DMS153 (cell line): ENCODE measurements at places on chromosomes 1 and 21.

- no peak for DNase-seq
Observed at GRCh38 chr21:31364253-31364945, 20.3 kb upstream of the TIAM1 start.

DNA sequence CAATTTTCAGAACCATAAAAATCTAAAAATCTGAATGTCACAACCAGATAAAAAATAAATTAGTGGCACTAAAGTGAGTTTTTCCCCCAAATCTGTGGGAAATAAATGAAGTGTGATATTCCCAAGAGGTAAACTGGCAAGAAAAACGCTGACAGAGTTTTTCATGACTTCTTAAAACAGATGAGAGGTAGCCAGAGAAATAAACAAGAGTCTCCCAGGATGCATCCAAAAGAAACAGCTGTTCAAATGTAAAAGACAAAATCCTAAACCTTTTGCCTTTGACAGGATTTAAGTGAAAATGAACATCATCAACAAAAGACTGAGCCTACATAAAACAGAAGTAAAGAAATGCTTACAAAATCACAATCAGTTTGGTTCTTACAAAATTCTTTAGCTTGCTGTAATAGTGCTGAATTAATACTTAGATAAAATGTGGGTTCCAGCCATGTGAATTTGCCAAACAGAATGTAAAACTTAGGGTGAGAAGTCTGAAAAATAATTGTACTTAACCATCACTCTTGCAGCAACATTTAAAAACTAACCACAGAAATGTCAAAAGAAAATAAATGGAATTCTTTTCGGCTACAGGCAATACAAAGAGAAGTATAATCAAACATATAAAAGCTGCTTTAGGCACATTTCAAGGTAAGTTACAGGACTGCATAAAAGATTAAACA, 133.6 kb downstream of the EIF4G3 start:
- DNase-seq, result no peak

DNA sequence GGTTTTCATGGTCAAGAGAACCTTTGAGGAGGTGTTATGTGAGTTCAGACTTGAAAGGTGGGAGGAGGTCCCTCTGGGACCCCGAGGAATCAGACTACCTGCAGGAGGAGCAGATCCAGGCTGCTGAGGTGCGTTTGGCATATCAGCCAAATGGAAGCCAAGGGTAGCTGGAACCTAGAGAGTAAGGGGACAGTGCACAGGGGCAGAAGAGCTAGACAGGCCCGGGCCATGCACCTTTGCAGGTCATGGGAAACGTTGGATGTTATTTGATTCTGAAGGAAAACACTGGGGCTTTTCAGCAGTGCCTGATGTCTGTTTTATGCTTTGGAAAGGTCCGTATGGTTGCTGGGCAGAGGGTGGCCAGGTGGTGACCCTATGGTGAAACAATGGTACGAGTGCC, 169.2 kb downstream of the PGBD5 start:
- DNase-seq, result no peak

GRCh38 chr1:161936786-161937185, 86.9 kb downstream of the OLFML2B start:
- DNase-seq, result no peak

DNA sequence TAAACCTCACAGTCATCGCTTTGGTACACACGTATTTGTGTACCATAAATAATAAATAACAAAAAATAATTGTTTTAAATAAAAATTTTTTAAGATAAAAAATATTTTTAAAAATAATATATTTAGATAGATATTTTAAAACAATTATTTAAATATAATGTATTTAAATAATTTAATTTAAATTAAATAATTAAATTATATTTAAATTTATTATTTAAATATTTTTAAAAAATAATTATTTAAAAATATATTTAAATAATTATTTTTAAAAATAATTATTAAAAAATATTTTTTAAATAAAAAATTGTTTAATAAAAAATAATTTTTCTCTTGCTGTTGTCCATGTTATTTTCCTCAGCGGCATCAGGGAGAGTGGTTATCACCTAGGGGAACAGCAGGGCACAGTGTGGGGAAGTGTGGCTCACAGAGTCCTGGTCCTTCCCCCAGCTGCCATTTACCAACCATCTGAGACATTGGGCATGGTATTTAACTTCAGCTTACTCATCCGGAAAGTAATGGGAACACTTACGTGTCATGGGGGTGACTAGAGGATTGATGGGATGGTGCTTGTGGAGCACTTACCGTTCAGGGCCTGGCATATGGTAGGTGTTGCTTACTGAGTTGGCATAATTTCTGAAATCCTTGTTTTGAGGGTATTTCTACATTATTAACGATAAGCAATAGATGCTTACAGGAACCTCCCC, 92.9 kb upstream of the TSPAN2 start:
- no peak for DNase-seq

- DNase-seq, result no peak
Observed at GRCh38 chr1:167138703-167139102, 44.8 kb downstream of the STYXL2 start.

- no peak for DNase-seq
Observed at GRCh38 chr1:181135437-181135731, 46.9 kb downstream of the IER5 start.

DNA sequence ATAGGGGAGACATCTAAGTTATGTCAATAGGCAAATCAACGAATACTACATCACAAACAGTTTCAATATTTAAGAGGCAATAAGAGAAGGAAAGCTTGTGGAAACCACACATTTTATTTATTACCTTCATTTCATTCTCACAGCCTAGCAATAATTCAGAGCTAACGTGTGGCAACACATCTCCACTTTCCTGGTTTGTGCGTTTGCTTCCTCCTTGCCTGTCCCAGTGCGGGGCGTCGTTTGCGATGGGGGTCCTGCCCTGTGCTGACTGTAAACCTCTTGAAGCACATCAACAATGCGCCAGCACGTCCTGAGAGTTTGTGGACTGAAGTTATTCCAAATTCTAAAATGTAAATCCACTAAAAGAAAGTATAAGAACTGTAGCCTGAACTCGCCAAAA, 14.4 kb upstream of the VPS26C start:
- DNase-seq, result no peak

DNA sequence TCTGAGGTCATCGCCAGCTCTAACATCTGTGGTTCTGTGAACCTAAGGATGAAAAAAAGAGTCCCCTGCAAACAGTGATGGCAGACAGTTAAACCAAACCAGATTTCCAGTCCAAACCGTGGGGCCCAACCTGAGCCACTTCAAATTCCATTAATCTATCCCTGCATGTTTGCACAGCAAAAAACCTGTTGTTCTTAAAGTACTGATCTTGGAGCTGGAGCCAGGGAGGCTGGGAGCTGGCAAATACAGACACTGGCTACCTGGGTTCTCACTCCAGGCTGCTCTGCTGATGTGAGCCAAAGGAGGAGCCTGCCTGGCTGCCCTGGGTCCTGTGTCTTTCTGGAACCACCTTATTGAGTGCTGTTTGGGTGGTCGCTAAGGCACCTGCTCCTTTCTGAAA, 16.4 kb downstream of the LDLRAD1 start:
- peak; percentile 68 for DNase-seq

- peak; percentile 8 for DNase-seq
Observed at GRCh38 chr1:53174971-53175913, 21.4 kb upstream of the CPT2 start.

GRCh38 chr21:46646541-46647154, 11.2 kb downstream of the PRMT2 start:
- DNase-seq, result no peak

- DNase-seq, result no peak
Observed at GRCh38 chr1:68293609-68294366, 61.5 kb upstream of the WLS start.

- DNase-seq, result no peak
Observed at GRCh38 chr1:19164274-19165015, 45.6 kb downstream of the UBR4 start.

GRCh38 chr1:72564749-72565148, 282.4 kb upstream of the NEGR1 start:
- no peak for DNase-seq

GRCh38 chr1:203045336-203045735, 19.0 kb downstream of the PPFIA4 start:
- DNase-seq, result no peak

GRCh38 chr1:16630661-16631247, 17.4 kb upstream of the NBPF1 start:
- DNase-seq, result no peak

DNA sequence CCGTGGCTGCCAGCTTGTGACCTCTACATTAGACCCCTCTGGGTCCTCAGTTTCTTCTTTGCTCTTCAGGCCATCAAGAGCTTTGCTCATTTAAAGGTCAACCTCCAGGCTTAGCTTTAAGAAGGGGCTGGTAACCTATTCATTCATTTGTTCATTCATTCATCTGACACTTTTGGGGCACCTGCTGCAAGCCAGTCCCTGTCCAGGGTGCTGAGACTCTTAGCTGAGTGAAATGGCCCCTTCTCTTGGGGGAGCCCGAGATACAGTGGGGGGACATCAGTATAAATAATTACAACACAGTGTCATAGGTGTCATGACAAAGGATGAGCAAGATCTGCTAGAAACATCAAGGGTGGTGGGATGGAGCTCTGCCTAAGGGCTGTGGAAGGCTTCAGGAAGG, 10.5 kb upstream of the TTC4 start:
- DNase-seq, result no peak

- no peak for DNase-seq
Observed at GRCh38 chr1:54950006-54950368, 30.4 kb upstream of the TMEM61 start.

DNA sequence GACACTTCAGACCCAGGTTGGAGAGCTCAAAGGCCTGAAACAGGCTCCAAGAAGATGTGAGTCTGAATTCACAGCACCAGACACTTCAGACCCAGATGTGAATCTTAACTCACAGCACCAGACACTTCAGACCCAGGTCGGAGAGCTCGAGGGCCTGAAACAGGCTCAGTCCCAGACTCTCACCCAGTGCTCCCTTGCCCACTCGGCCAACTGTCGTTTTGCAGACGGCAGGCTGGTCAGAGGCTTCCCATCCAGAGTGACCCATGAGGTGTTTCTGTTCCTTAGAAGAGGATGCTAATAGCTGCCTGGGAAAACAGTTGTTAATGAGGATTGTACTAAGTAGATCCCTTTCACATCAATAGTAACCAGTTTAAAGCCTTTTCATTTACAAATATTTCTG, 88.4 kb downstream of the ADARB1 start:
- no peak for DNase-seq

- DNase-seq, result no peak
Observed at GRCh38 chr1:69992594-69992993, 212.8 kb downstream of the LRRC40 start.

GRCh38 chr1:109935451-109935900, 24.8 kb downstream of the CSF1 start:
- DNase-seq, result peak; percentile 57

- DNase-seq, result peak; percentile 6
Observed at GRCh38 chr1:220990427-220991339, 111.4 kb downstream of the HLX start.

GRCh38 chr1:59355361-59355760, 58.5 kb downstream of the FGGY start:
- no peak for DNase-seq

DNA sequence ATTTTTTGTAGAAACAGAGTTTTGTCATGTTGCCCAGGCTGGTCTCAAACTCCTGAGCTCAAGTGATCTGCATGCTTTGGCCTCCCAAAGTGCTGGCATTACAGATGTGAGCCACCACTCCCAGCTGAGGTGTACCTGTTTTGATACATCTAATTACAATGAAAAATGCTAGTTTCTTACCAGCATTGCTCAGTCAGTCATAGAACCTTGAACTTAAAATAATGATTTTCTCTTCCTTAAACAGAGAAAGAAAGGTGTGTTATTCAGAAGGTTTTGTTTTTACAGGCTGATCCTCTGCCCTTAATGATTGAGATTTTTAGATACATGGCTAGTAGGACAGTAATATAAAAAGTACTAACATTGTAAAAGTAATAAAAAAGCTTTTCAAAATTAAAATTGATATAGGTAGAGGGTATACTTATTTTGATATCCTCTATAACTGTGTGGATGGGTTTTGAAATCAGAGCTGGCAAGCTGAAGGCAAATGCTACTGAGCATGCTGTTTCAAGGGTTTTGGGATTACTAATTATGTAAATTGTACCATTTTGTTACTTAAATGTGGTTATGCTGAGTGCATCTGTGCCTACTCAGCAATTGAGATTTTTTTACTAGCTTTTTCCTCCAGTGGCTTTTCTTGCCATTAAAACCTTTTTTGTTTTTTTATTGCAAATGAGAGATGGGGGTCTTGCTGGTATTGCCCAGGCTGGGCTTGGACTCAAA, 16.1 kb downstream of the PRRC2C start:
- DNase-seq, result no peak

DNA sequence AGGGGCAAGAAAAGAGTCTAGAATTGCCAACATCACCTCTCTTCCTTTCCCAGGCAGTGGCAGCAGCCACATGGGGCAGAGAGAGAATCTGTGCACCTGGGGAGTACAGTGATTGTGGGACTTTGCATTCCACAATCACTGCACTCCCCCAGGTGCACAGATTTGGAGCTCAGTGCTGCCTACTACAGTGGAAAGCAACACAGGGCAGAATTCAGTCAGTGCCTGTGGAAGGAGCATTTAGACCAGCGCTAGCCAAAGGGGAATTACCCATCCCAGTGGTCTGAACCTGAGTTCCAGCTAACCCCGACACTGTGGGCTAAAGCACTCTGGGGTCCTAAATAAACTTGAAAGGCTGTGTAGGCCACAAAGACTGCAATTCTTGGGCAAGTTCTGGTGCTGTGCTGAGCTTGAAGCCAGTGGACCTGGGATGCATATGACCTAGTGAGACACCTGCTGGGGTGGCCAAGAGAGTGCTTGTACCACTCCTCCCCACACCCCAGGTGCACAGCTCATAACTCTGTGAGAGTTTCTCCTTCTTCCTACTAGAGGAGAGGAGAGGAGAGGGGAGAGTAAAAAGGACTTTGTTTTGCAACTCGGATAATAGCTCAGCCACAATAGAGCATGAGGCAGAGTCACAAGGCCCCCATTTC, 50.3 kb downstream of the NUP210L start:
- DNase-seq, result no peak

GRCh38 chr1:231242516-231243198, 1.6 kb downstream of the GNPAT start:
- no peak for DNase-seq

DNA sequence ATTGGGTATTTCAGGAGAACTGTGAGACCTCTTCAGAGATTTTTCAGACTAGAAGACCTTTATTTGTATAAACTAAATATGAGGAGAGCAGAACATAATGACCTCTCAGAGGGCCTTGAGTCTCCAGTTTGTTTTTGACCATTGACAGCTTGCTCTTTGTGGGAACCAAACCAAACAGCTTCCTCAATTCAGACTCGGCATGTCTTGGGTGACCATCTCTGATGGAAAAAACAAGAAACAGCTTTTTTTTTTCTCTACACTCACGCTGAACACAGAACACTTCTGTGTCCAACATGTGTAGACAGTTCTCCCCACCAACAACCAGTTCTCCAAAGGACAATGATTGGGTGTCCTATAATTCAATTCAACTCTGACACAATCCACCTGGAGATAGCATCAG, 11.5 kb downstream of the ATP1A4 start:
- no peak for DNase-seq

- DNase-seq, result no peak
Observed at GRCh38 chr1:237473854-237474253, 416.9 kb downstream of the ZP4 start.
